NK-92 treated with Interleukin-12 subunit alpha and Interleukin-12 subunit beta, amount 100 ng/mL, for 24 hours (cell line): ENCODE measurements at places on chromosomes 16 and 17.

GRCh38 chr16:11674818-11675560 is 6.7 kb downstream of the SNN start:
- DNase-seq: no peak

DNA sequence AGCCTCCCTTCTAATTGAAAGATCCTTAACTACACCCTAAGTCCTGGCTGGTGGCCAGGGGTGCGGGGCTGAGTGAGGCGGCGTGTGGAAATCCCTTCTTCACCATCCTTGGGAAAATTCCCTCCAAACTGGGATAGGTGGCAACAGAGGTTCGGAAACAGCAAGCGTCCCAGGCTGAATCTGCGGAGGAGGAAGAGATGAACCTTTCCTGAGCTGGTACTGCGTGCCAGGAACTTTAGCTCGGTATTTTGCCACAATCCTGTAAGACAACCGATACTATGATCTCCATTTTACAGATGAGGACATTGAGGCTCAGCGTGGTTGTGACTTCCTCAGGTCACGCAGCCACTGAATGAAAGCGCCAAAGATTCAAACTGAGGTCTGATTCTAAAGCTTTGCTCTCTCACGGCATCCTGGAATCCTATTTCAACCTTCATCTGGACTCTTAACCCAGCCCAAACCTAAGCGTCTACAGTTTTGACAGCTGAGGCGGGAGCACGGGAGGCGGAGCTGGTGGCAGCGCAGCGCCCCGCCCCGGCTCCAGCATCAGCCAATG is 583 bp upstream of the CYLD start:
- DNase-seq: no peak

- DNase-seq: no peak
Observed at GRCh38 chr16:10611825-10612342, 31.5 kb upstream of the EMP2 start.

DNA sequence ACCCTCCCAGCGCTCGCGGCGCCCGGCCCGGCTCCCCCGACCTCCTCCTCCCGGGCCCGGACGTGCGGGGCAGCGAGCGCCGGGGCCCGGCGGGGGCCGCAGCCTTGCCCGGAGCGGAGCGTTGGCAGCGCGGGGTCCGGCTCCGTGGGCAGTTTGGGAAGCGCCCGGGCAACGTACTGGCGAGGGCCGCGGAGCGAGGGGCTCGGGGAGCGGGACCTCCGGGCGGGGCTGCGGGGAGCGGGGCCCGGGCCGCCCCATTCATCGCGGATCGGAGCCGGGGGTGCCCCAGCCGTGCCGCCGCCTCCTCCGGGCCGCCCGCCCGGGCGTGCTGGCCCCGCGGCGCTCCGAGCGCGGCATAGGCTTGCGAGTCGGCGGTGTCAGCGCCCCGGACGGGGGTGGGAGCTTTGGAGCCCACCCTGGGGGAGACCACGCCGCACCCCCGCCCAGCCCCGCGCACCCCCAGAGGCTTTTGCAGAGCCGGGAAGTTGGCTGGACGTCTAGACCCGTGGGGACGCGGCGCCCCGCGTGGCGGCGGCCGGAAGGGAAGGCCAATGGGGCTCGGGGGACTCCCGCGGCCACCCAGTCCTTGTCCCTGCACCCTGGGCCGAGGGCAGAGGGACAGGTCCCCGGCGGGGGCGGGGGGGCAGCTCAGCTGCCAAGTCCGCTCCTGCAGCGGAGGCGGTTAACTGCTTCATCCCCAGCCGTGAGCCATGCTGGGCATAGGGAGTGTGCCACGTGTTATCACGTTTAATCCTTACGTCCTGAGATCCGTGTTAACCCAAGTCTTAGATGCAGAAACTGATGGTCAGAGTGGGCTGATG is 852 bp downstream of the ZNF469 start:
- no peak for DNase-seq

DNA sequence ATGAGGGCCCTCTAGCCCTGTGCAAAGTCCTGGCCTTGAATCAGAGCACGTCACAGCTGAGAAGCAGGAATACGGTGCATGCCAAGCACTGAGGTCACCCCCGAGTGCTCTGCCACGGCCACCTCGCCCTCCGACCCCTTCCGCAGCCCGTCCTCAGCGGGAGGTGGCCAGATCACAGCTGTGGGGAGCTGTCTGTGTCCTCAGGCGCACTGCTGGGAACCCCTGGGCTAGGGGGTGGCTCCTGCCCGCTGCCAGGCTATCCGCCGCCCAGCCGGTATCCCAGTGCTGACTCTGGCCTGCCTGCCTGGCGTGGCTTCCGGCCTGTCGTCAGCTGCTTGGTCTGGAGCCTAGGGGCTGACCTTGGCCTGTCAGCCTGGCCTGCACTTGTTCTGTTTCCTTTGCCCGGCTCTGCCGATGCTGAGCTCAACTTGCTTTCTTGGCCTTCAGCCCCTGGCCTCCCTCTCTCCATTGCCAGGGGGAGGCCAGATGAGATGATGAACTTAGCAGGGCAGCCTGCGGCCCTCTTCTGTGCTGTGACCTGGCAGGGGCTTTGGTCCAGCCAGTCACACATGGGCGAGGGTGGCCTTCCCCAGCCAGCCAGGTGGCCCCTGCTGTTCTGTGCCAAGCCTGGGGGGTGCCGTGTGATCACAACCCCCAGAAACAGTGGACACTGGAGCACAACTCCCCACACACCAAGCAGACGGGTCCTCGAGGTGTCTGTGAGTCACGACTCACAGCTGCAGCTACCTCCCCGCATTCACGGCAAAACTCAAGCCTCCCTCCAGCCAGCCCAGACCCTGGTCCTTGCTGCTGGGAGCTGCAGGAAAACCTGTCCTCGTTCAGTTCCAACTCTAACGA is 77.3 kb downstream of the ZDHHC7 start:
- no peak for DNase-seq

DNA sequence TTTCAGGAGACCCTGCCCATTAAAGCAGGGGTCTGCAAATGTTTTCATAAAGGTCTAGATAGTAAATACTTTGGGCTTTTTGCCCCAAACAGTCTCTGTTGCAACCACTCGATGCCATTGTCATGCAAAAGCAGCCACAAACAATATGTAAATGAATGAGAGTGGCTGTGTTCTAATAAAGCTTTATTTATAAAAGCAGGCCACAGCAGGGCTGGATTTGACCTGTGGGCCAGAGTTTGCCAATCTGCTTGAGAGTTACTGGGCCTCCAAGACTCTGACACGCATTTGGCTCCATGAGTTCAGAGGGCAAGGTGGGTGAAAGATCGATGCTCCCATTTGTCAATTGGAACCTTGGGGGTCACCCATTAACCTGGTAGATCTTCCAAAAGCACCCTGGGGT is 217.3 kb upstream of the SDK2 start:
- no peak for DNase-seq

DNA sequence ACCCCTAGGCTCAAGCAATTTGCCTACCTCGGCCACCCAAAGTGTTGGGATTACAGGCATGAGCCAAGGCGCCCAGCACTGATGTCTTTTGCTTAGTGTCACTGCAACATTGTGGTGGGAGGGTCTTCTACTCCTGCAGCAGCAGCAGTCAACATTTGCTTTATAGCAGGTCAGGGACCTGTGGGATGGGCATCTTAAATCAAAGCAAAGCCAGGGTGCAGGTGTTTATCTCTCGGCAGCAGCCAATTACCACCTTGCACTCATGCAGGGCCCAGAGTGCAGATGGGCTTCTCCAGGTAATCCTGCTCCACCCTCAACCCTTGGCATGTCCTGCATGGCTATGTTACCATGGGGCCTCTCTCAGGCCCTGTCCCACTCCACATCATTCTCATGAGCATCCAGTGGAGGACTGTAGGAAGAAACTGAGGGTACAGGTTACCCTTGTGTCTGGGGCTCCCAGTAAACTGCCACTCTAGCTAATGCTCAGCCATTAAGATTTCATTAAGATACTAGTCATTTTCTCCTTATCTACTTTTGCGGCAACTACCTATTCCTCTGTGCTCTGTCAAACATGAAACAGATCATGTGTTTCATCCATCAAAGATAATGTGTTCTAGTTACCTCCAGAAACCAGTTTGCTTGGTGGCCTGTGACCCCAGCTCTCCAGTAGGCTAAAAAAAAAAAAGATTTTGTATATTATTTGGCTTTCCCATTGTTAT is 16.8 kb downstream of the ADGRG5 start:
- DNase-seq: no peak

GRCh38 chr17:51032850-51033249 is 87.8 kb downstream of the SPAG9 start:
- no peak for DNase-seq

- no peak for DNase-seq
Observed at GRCh38 chr17:50708050-50709000, 611 bp upstream of the ANKRD40 start.

DNA sequence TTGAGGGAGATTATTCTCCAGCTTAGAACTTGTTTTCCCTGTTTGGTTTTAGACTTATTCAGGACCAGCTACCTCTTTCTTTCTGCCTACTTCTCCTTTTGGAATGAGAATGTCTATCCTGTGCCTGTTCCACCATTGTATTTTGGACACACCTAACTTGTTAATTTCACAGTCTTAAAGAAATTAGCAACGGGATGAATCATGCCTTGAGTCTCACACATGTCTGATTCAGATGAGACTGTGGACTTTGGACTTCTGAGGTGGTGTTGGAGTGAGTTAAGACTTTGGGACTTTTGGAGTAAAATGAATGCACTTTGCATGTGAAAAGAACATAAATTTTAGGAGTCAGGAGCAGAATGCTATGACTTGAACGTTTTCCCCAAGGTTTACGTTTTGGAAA is 581.4 kb downstream of the CDH11 start:
- DNase-seq: no peak

GRCh38 chr17:65158622-65159021 is 21.5 kb downstream of the RGS9 start:
- no peak for DNase-seq

DNA sequence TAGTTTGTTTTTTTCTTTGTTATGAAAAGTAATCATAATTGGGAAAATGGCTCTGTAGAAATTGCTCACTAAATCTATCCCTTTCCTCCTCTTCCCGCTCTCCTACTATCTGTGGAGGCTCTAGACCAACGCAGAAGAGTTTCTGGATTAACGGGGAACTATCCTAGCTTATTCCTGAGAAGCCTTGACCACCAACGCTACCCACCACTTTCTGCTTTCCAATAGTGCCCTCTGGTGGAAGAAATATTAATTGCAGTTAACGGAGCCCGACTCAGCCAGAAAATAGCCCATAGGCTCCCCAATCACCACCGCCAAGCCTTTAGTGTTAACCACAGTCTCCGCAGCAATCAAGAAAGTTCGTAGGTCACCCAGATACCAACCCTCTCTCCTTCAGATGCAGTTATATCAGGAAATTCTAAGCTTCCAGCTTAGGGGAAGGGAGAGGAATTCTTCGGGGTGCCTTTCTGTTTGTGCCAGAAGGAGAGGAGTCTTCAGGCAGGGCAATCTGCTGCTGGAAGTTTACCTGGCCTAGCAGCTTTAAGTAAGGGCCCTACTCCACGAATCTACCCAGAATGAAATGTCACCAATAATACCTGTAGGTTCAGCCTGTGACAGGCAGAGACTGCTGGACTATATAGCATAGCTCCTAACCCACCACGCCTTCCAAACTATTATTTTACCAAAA is 23.0 kb upstream of the NSRP1 start:
- peak; percentile 9 for DNase-seq

- DNase-seq: no peak
Observed at GRCh38 chr17:10072556-10073425, 125.6 kb downstream of the GAS7 start.

- DNase-seq: no peak
Observed at GRCh38 chr17:55426851-55427586, 5.4 kb upstream of the MMD start.

DNA sequence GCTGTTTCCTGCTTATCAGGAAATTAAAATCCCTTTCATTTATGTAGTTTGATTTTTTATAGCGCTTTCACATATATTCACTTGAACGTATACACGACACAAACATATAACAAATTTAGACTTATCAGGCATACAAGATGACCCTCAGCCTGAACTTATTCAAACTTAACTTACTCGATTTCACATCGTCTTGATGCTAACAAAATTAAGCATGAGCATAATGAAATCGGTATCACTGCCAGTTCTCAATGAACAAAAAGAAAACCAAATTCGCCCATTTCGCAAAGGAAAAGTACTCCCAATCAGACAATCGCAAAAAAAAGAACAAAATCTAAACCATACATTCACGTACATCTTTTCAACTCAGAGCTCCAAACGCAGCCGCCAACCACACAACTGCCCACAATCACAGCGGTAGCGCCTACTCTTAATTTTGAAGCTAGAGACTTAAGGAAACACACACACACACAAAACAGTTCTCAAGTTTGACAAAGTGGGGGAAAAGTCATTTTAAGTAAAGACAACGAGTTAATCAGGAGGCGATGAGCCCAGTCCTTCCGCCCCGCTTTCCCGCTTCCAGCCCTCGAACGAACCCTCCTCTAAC is 1.1 kb downstream of the GJC1 start:
- no peak for DNase-seq

- DNase-seq: no peak
Observed at GRCh38 chr17:66829386-66829864, 5.5 kb upstream of the CACNG5 start.

DNA sequence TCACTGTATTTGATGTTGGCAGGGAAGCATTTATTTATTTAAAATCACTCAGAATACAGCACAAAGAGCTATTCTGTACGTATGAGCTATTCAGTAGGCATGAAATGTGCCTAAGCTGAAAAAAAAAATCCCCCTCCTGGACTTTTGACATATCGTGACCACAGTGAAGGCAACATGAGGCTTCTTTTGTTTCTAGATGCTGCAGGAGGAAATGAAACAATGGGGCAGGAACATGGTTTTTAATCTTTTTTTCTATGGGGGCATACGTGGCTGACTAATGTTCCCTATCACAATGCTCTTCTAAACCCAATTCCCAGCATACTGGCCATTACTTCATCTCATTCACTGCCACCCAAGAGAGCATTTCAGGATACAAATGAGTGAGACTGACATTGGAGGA is 191.0 kb upstream of the PMFBP1 start:
- DNase-seq: no peak

DNA sequence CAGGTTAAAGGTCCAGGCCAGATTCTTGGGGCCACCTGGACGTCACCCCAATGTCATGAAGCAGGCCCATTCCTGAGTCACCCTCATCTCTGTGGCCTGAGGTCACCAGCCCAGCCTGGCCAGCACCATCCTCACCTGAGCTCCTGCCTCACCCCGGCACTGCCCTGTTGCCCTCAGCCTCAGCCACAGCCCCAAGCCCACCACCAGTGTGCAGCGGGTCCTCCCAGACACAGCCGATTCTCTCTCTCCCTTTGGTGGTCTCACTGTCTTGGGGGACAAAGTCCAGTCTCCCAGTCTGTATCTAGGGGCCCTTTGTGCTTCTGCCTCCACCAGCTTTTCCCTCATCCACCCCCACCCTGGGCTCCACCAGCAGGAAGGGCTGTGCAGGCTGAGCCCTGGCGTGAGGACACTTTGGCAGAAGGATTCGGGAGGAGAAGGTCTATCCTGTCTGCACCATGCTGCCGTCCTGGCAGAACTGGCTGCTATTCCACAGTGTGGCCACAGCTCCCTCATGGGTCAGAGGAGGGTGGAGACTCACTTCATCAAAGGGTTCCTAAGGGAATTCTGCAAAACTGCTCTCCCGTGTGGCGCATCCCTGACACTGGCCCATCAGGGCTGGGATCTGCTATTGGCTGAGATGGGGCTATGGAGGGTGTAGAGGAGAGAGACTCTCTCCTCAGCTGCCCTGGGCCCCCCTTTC is 64.3 kb downstream of the PRMT7 start:
- no peak for DNase-seq
